ENCODE measurements at places on chromosomes 3 and 15. TPM values are rescaled to one million over a fixed set of nuclear protein-coding genes. Genes with fewer than 3 reads are reported as not detected.

Gene SLC51B
- not detected for total RNA-seq

DNA sequence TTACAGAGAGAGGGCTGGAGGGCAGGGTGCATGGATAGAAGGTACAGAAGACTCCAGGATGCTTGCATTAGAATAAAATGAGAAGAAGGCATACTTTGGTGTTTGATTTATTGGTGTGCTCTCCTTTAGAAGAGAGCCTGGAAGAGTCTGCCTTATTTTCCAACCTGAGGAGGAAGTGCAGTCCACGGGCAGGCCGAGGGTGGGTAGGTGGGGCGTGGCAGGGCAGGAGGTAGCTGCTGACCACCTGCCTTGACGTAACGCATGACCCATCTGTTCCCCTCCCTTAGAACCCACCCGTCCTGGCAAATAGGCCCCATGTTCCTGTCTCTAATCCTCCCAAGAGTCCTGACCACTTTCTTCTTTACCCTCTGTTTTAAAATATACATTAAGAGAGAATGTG is 222.3 kb upstream of the LYSMD4 start:
- peaks cover 69% of the 10 kb centered on the region for H3K27me3 ChIP-seq
- no peak overlapping the region for H3K4me3 ChIP-seq
- no peak for DNase-seq
- H3K4me1 ChIP-seq = peaks cover 9% of the 10 kb centered on the region
- peak overlapping the region; percentile 1 for H3K27ac ChIP-seq

Gene ROPN1
- not detected for total RNA-seq

DNA sequence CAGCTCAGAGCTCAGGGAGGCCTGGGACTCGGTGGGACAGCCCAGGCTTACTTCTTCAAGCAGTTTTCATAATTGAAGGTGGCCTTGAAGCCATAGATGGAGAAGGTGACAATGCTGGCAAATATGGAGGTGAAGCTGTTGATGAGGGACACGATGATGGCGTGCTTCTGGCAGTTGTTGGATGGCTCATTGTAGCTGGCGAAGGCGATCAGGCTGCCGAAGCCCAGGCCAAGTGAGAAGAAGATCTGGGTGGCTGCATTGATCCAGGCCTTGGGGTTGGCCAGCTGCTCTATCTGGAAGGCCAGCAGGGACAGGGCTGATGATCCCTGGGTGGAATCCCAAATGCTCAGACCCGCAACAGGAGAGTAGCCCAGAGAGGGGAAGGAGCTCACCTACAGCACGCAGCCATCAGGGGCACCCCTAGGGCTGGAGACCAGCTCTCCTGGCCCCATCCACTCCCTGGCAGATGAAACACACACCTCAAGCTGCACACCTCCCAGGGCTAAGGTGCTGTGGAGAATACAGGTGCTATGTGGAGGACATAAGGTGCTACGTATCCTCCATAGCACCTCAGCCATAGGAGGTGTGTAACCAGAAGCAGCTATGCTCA is 25.1 kb downstream of the SLC6A20 start:
- no peak overlapping the region for H3K4me3 ChIP-seq
- H3K27ac ChIP-seq = peak overlapping the region; percentile 23
- no peak for DNase-seq
- no peaks in the 10 kb centered on the region for H3K36me3 ChIP-seq

Gene ADAM10
- total RNA-seq = 136 TPM

DNA sequence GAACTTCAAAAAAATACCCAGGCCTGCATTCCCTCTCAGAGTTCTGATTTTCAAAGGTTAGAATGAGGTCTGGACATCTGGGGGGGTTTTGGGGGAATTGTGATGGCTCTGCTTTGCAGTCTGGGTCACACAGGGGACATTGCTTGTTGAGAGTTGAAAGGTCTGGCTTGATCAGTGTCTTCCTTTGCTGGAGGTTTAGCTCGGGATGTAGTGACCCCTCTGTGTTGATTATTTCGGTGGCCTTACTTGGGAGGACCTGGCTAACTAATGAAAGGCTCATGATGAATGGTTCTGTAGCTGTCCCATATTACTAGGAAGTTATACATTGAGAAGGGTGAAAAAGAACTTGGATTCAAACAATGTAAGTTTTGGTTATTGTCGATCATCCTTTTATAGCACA is 23.7 kb downstream of the TPM1 start:
- no peak overlapping the region for H3K4me3 ChIP-seq
- no peaks in the 10 kb centered on the region for H3K4me1 ChIP-seq
- H3K36me3 ChIP-seq = peaks cover 19% of the 10 kb centered on the region
- H3K27ac ChIP-seq = no peak overlapping the region
- DNase-seq = no peak

DNA sequence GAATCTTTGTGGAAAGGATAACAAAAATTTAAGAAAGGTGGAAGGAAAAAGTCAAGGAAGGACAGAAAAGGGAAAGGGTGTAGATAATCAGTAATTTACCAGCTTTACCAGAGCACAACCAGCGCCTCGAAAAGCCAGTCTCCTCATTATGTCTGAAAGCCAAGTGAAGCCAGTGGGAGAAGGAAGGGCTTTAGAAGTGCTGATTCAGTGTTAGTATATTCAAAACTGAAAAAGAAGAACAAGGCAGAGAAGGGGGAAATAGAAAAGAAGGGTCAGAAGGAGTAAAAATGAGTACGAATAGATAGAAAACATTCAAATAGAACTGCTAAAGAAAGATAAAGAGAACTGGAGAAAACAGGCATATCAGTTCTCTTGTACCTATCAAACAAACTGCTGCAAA is 4.1 kb downstream of the PBRM1 start:
- no peaks in the 10 kb centered on the region for H3K27me3 ChIP-seq
- H3K4me1 ChIP-seq = peaks cover 56% of the 10 kb centered on the region
- no peak overlapping the region for H3K27ac ChIP-seq

DNA sequence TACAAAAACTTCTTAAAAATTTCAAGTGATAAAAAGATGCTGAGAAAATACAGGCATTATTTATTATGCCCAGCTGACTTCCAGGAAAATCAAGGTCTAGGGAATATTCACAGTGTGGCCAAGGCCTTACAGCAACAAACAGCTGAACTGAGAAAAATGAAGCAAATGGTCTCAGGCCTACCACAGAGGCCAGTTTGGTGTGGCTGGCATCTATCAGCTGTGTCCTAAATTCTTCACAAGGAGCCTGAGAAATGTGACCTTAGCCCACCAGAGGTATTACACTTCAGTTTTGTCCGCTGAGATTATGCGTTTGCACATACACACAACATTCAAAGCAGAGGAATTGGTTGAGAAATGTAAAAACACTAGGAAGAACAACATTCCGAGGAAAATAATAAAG is 77.4 kb downstream of the ANP32A start:
- H3K27me3 ChIP-seq = peaks cover 9% of the 10 kb centered on the region
- no peak for DNase-seq
- H3K4me1 ChIP-seq = no peaks in the 10 kb centered on the region
- no peaks in the 10 kb centered on the region for H3K36me3 ChIP-seq

DNA sequence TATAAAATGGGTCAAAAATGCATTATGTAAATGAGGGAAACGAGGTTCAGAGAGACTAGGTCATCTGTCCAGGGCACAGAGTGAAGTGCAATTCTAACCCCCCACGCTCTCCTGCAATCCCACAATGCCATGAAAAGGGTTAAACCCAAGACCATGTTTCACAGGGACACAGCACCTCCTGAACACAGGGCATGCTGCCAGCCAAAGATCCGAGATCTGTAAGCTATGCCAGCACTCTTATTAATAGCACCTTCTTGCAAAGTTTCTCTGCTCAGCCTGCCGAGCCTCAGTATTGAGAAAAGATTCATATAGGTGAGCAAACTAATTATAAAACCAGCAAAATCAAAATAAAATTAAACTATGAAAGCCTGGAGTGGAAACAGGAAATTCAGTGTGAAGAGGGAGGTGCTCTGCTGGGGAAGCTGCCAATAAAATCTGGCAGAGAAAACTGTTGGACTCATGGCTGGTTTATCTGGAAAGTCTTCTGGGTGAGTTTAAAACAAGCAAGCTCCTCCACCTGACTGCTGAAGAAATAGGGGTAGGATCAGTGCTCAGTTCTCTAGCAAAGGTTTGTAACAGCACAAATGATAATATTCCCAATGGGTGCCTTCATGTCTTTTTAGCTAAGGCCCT is 50.3 kb downstream of the LRIG1 start:
- H3K4me1 ChIP-seq = peaks cover 7% of the 10 kb centered on the region
- no peak overlapping the region for H3K4me3 ChIP-seq
- no peak overlapping the region for H3K27ac ChIP-seq
- DNase-seq = no peak
- H3K36me3 ChIP-seq = peaks cover 23% of the 10 kb centered on the region
- H3K27me3 ChIP-seq = no peaks in the 10 kb centered on the region

DNA sequence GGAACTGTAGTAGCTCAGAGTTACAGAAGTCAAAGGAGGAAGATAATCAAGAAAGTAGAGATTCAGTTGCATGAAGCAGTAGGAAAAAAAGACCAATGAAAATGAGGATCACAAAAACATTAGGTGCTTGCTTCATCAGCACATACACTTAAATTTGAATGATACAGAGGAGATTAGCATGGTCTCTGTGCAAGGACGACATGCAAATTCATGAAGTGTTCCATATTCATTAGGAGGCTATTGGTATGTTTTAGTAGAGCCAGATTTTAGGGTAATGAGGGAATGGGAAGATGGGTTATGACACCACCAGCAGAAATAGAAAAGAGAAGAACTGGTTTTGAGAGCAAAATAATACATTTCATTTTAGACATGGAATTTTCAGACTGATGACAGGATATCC is 21.0 kb upstream of the TTC14 start:
- H3K36me3 ChIP-seq = peaks cover 3% of the 10 kb centered on the region
- DNase-seq = no peak
- H3K27ac ChIP-seq = no peak overlapping the region
- no peaks in the 10 kb centered on the region for H3K4me1 ChIP-seq
- H3K4me3 ChIP-seq = no peak overlapping the region
- H3K27me3 ChIP-seq = peaks cover 31% of the 10 kb centered on the region

DNA sequence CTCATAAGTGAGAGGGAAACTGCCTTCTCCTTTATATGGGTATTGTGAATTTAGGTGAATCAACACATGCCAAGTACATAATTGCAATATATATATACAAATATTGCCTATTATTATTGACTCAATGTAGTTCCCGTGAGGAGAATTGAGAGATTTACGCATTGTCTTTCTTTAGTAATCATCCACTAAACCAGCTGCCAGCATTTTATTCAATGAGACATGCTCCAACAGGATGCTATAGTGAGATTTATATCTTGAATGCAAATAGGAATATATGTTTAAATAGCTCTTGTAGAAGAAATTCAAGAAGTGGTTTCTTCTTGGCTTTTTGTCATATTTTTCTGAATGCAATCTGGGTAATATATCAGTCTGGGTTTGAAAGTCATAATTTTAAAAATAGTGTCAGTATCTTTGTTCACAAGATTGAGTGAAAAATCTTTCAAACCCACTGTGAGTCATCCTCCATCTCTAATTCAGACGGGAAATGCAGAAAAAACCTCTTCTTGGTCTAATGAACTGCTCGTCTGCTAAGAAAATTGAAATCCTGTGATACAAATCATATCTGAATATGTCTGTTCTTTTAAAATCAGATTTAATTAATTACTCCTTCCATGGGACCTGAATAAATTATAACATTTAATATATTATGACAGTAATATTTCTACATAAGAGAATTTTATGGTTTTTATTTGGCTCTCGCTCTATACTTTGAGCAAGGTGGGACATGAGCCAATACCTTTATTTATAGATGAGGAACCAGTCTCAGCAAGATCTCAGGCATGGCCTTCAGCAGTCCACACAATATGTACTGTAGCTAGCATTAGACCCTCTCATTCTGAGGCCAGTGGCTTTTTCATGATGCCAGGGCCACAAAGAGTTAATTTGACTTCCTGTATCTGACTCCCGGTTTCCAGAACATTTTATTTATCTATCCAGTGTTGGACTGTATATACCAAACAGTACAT is 516.0 kb downstream of the GABRG3 start:
- H3K4me3 ChIP-seq = no peak overlapping the region
- H3K36me3 ChIP-seq = no peaks in the 10 kb centered on the region
- H3K27me3 ChIP-seq = no peaks in the 10 kb centered on the region
- DNase-seq = no peak
- H3K4me1 ChIP-seq = no peaks in the 10 kb centered on the region
- H3K27ac ChIP-seq = no peak overlapping the region

- H3K4me1 ChIP-seq = no peaks in the 10 kb centered on the region
- no peak overlapping the region for H3K27ac ChIP-seq
- DNase-seq = no peak
- no peak overlapping the region for H3K4me3 ChIP-seq
- no peaks in the 10 kb centered on the region for H3K27me3 ChIP-seq
These were observed 30.3 kb upstream of the RNF7 start for GRCh38 chr3:141707741-141708203.

GRCh38 chr3:133890972-133891644 is 4.6 kb downstream of the RAB6B start:
- no peaks in the 10 kb centered on the region for H3K36me3 ChIP-seq
- no peak for DNase-seq
- peaks cover 18% of the 10 kb centered on the region for H3K27me3 ChIP-seq
- H3K4me3 ChIP-seq = no peak overlapping the region

DNA sequence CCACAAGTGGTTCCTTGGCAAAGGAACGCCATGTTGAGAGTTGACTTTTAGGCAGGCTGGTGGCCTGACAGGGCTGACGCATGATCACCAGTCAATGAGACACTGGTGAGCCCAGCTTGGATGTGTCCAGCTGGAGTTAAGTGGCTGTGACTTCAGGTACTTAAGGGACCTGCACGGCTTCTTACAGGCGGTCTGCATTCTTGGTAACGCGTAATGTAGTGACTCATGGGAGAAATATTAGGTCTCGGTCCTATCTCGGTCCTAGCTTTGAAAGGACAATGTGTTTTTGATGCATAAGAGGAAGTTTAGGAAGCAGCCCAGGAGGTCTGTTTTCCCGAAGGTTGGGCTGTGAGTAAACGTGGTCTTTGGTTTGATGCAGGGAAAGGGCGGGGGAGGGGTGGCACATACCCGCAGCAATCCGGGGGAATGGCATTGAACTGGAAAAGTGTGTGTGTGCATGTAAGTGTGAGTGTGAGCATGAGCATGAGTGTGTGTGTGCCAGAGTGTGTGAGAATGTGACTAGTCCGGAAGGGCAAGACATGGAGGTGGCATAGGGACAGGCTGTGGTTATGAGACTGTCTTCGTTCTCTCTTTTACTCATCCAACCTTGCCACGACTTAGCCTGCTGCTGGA is 55.3 kb downstream of the FAM43A start:
- no peaks in the 10 kb centered on the region for H3K36me3 ChIP-seq
- no peaks in the 10 kb centered on the region for H3K4me1 ChIP-seq
- no peak overlapping the region for H3K27ac ChIP-seq
- H3K27me3 ChIP-seq = peaks cover 4% of the 10 kb centered on the region
- H3K4me3 ChIP-seq = no peak overlapping the region

DNA sequence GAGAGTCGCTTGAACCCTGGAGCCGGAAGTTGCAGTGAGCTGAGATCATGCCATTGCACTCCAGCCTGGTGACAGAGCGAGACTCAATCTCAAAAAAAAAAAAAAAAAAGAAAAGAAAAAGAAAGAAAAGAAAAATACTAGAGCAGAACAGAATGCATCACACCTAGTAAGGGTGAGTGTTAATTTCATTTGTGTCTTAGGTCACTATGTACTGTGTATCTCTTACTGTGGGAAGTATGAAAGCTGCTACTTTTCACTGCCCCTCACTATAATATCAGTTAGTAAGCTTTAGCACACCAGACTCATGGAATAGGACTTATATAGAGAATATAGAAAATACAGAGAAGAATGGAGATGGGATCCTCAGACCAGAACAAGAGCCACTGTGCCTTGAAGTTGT is 45.9 kb upstream of the RASA2 start:
- H3K36me3 ChIP-seq = peaks cover 73% of the 10 kb centered on the region
- no peak for DNase-seq
- no peaks in the 10 kb centered on the region for H3K27me3 ChIP-seq
